CD4-positive, alpha-beta T cell (primary cell): ENCODE measurements at places on chromosomes 13 and 19.

GRCh38 chr13:59621773-59622172 lies 542.0 kb downstream of the DIAPH3 start:
- DNase-seq, result no peak

DNA sequence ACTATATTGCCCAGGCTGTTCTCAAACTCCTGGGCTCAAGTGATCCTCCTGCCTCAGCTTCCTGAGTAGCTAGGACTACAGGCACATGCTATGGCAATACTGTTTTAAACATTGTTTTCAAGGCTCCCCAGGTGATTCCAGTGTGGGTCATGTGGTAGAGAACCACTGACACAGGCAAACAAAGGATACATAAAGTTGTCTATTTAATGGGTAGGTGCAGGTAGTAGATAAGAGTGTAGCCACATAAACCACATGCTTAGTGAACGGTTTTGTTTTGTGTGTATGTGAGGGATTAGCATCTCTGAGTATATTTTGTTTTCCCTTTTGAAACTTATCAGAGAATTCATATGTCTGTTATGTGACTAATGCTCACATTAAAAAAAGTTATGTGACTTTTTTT lies 36.7 kb downstream of the USPL1 start:
- DNase-seq, result no peak

DNA sequence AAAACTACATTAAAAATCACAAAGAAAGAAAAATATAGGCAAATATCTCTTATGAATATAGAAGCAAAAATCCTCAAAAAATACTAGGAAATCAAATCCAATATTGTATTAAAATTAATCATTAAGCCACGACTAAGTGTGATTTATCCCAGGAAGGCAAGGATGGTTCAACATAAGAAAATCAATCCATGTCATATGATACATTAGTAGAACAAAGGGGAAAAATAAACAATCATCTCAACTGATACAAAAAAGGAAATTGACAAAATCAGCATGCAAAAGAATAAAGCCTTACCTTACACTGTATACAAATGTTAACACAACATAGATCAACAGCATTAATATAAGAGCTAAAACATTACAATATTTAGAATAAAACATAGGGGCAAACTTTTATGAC lies 933.3 kb downstream of the PCDH9 start:
- no peak for DNase-seq

GRCh38 chr13:30727491-30728355 lies 7.6 kb upstream of the ALOX5AP start:
- DNase-seq, result no peak

GRCh38 chr19:39296906-39297305 lies 699 bp downstream of the IFNL1 start:
- DNase-seq, result no peak

DNA sequence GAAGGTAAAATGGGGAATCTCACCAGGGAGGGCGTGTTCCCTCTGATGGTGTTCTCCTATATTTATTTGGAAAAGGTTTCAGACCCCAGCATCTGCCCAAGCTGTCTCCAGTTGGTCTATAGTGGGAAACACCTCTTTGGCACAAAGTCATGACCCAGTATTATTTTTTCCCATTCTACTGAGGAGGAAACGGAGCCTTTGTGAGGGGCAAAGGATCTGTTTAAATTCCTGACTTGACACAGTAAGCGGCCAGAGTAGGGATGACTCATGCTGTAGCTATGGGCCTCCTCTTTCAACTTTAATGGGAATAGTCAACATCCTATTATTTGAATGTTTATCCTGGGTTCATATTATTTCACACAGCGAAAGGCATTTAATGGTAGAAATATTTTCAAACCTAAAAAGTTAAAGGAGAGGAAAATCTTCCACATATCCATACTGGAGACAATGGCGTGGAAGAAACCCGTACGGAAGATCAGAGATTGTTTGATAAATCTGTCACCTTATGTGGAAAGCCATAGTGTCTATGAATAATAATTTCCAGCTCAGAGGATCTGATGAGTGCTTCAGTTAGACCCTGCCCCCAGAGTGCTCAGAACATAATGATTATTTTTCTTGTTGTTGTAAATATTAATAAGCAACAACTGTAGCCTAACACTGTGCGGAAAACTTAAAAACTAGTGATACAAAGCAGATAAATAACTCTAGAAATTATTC lies 126.0 kb downstream of the FOXO1 start:
- no peak for DNase-seq

DNA sequence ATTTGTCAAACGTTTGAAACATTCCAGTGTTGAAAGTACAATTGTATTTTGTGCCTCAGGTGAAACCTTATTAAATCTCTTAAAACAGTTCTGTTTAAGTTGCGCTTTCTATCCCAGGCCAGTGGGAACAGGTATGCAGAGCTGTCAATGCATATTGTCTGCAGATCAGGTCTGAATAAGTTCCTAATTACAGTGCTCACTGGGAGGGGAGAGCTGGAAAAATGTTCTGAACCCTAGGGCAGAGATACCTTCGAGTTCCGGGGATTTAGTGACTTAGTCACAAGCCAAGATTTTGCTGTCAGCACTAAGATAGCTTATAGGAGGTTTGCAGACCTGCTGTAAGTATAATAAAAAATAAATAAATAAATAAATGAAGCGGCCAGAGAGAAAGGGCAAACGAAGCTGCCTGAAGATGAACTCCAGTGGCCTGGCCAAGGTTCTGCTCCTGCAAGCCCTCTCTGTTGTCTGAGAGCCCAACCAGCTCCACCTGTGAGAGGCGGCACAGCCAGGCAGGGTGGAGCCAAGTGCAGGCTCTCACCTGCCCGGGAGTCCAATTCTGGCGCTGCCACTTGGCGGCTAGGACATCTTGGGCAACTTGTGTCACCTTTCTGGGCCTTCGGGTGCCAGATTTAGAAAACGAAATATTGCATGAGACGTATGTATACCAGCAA lies 97.9 kb upstream of the SLC7A1 start:
- DNase-seq, result no peak

GRCh38 chr13:92575777-92576176 lies 650.8 kb upstream of the GPC6 start:
- DNase-seq, result no peak

DNA sequence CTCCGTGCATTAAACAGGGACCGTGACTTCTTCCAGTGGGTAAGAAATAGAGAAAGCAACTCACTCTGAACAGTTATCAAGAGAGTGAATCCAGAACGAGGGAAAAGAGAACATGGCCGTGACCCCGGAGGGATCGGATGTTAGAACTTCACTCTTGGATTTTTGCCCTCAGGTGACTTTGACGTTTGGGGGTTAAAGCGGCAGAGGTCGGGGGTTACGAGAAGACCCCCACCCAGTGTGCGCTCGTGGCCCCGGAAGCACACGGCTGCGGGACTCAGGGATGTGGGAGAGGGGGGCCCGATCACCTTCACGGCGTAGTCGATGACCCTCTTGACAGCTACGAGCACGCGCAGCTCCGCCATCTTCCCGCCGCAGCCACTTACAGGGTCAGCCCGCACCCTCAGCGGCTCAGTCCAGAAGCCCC lies at the start of gene ETFB:
TSS of gene ETFB (minus strand) at position 424 of the 424 bp plus-strand sequence. CDS start at position 362, 62 bp downstream.
- DNase-seq, result no peak

- DNase-seq, result no peak
Observed at GRCh38 chr13:65417953-65418352, 1812.2 kb downstream of the PCDH9 start.

DNA sequence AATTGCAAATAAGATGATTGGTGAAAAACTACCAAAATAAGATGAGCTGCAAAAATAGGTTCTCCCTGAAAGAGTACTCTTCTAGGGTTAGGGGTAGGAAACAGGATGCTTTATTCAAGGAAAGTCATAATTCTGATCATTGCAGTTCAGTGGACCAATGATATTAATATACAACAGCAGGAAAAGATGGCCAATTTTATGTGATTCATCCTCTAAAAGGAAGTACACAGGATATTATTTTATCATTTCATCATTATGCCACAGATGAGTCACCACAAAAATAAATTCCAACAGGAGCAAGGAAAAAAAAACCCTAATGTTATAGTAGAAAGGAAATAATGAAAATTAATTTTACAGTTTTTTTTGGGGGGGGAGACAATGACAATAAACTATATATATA lies 205.0 kb downstream of the NALCN start:
- DNase-seq, result no peak

DNA sequence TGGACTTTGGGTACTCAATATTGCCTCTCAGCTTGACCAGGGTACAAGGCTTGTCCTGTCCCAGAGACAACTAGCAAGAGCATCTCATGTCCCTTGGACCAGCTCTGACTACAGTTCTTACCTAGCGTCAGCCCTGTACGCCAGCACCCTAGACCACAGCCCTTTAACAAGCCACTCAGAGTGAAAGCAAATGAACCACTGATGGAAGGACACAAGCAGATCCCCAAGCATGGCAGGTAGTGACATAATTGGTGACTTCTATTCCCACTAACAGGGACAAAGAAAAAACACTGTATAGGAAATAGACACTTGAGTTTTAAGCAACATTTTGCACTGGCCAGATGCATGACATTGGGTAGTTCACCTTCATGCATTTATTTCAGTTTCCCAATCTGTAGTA lies 8.8 kb upstream of the LRCH1 start:
- DNase-seq, result no peak

GRCh38 chr19:4197625-4198466 lies 15.4 kb downstream of the ANKRD24 start:
- DNase-seq, result no peak

- no peak for DNase-seq
Observed at GRCh38 chr19:46963093-46963734, 56.4 kb upstream of the NPAS1 start.

DNA sequence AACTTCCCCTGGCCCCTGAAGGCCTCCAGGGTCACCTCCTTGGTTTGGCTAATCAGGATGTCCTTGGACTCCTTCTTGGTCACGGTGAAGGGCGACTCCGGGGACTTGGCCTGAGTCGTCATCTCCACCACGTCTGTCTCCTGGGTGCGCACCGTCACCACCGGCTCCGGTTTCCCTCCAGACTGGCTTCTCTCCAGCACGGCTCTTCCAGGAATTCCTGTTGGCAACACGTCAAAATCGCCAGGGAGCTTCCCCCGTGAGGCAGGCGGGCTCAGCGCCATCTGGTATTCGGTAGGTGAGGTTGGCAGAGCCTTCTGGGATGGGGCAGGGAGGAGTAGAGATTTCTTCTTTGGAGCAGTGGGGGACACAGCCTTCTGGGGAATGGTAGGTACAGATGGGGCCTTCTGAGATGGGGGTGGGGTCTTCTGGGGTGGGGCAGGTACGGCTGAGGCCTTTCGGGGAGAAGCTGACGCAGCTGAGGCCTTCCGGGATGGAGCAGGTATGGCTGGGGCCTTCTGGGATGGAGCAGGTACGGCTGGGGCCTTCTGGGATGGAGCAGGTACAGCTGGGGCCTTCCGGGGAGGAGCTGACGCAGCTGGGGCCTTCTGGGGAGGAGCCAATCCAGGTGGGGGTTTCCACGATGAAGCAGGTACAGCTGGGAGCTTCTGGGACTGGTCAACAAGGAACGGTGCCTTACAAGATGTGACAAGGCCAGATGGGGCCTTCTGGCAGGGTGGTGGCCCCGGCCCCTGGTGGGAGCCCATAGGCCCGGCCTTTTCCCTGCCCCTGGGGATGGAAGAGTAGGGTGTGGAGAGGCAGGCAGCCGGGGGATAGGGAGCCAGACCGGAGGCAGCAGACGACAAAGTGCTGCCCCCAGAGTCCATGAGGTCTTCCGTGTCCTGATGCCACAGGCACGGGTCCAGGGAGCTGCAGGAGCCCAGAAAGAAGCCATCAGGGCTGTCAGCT lies 3.8 kb downstream of the GARIN5B start:
- DNase-seq, result no peak

- DNase-seq, result no peak
Observed at GRCh38 chr13:105048677-105049076, 1486.8 kb downstream of the EFNB2 start.

DNA sequence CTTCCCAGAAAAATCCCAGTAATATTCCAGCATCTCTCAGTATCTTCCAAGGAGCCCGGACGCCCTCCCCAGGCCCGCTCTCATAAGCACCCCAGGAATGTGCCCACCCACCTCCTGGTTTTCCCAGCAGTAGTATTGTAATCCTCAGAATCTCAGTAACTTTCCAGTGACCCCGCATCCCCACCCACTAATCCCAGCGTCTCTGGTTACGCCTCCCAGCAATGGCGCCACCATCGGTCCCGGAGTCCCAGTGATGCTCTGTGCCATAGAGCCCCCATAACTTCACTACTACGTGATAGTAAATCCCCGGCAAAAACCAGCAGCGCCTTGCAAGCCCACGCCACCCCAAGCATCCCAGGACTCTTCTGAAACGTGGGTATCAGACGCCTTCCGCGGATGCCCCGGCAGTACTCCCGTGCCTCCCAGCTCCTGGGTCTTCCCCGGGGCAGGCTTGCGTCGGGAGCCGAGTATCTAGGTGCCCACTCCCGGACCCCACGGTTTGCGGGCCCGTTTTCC lies 928 bp upstream of the PNPLA6 start:
- DNase-seq, result peak; percentile 60

- no peak for DNase-seq
Observed at GRCh38 chr13:96779691-96780090, 214.6 kb downstream of the OXGR1 start.

GRCh38 chr19:1417681-1418495 lies 10.5 kb downstream of the DAZAP1 start:
- no peak for DNase-seq

DNA sequence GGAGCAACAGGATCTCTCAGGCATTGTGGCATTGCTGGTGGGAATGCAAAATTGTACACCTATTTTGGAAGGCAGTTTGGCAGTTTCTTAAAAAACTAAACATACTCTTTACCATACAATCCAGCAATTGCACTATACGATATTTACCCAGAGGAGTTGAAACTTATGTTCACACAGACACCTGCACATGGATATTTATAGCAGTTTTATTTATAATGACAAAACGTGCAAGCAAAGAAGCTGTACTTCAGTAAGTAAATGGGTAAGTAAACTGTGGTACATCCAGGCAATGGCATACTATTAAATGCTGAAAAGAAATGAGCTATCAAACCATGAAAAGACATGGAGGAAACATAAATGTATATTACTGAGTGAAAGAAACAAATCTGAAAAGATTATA lies 71.6 kb upstream of the UBAC2 start:
- no peak for DNase-seq

DNA sequence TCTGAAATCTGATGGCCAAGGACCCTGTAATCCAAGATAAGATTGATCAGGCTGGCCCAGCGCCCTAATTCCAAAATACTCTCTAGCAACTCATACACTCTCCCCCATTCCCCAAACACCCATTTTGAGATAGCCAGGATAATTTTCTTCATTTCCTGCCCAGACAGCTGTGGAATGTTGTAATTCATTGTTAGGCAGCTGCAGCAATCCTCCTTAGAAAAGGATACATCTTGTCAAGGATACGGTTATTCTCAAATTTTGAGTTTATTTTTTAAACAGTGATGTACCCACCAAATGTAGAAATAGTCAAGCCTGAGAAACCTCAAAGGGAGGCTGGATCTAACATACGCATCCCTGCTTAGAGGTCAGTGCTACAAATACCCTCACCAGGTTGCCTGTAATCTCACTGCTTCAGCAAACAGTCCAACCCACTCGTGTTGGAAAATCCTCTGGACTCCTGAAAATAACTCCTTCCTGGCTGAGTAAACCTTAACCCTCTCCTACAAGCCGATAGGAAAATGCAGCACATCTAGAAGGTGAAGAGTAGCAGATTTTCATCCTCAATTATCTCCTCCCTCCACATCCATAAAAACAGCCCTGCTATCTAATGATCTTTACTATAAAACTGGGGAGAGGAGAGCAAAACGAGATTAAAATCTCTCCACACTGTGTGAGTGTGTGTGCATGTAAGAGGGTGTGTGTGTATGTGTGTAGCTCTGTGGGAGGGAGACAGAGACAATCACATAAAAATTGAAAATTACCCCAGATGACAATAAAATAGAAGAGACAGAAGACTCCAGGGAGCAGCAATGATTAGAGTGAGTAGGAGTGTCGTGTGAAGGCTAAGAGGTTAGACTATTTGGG lies 683.1 kb downstream of the DIAPH3 start:
- DNase-seq, result no peak
